Cardiac septum (tissue), 1 donor: ENCODE measurements at places on chromosomes 7 and 10. TPM values are rescaled to one million over a fixed set of nuclear protein-coding genes. Genes with fewer than 3 reads are reported as not detected.
A peak's percentile ranks its signal among the peaks of the same experiment; 100 is the strongest.

DNA sequence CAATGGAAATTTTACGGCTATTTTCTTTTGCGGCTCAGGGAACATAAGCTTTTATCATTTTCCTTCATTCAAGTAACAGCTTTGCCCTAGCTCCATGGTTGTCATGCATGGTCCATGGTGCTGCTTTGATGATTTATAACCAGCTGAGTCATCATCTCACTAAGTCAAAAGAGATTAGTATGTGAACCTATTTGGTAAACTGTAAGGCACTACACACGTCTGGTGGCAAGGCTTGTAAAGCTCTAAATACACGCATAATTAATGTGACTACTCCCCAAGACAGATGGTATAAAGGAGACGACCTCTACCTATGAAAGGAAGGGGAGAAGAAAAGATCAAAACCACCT is 340.2 kb downstream of the KCNMA1 start:
- no peak for DNase-seq

Gene DPYSL4
- 55.4 TPM for total RNA-seq

DNA sequence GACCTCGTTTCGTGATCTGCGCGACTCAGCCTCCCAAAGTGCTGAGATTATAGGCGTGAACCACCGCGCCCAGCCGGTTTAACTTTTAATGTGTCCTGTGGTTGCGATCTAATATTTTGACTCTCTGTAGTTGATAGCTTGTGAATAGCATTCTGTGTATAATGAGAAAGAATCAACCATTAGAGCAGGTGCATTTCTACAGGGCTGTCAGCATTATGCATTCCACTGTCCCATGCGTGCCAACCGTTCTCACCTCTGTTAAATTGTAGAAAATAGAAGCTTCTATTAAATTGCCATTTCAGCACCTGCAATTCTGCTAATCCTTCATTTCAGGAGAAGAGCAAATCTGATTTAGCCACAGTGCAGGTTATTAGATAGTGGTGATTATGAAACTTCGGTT is 61.7 kb downstream of the VIM start:
- DNase-seq: no peak

Gene MMRN2
- 28.0 TPM for total RNA-seq

GRCh38 chr10:122363722-122364463 is 10.6 kb upstream of the PLEKHA1 start:
- peak; percentile 38 for DNase-seq

DNA sequence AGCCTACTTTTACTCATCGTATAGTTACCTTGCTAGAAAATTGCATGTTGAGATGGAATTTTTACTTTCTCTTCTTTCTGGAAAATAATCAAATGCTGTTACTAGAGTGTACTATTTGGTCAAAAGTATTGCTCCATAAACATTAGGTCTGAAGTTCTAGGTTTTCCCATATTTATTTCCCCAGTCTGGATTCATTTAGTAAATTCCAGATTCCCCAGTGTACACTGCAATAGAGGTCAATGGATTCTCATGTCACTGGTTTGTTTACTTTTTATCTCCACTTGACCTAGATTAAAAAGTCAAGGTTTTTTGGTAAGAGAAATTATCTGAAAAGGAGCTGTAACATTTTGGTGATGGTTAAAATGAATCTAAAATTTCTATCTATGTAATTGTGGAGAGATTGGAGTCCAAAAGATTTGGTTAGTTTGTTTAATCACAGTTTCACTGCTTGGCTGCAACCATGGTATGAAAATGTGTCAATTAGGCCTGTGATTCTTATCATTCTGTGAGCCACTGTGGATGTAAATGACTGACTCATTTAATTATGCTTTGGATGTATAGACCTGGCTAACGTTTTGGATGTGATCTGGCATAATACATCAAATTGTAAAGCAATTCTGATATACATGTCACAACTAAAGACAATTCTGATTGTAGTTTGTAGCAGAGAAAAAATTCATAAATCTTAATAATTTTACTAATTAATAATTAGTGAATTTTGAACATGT is 32.7 kb upstream of the STEAP4 start:
- DNase-seq: no peak

GRCh38 chr10:98168147-98168546 is 33.7 kb downstream of the R3HCC1L start:
- no peak for DNase-seq

GRCh38 chr10:34764472-34764946 is 50.6 kb downstream of the PARD3 start:
- DNase-seq: no peak

DNA sequence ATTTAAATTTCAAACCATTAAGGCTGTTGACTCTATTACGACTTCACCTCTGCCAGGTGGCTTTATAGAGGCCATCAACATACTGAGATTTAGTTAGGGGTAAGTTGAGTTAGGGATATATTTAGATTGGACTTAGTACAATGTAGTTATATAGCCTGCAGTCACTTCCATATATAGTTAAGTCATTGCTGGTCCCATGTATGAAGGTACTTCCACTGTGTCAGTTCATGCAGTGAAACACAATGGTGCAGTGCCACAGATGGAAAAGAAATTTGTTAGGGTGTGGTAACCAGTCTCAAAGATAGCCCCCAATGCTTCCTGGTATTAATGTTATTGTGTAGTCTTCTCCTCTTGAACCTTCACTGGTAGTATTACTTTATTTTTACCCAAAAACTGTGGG is 12.6 kb upstream of the TSPAN13 start:
- no peak for DNase-seq

Gene MBL2
- not detected for total RNA-seq

Gene GRID2IP
- not detected for total RNA-seq

Gene LIPF
- total RNA-seq: not detected

DNA sequence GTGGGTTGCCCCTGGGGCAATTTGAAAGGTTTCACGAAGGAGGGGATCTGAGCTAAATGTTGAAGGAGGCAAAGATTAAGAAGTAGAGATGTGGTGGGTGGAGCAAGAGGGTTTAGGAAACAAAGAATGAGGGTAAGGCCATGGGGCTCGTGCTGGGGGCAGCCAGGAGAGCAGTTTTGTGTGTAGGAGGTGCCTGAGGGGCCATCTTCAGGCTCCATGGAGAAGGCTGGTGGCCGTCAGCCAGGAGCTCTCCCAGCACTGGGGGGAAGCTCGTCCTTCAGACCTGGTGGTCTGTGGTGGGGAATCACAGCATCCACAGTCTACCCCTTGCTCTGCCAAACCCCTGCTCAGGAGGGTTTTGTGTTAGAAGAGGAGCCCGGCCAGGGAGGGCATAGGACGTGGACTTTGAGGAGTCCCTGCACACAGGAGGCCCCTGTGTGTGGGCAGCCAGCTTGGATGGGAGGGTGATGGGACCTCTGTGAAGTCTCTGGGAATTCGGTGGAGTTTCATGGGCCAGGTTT is 11.8 kb upstream of the CXCL12 start:
- peak; percentile 53 for DNase-seq

Gene CHAT
- total RNA-seq: not detected

GRCh38 chr7:131035088-131035770 is 292.4 kb upstream of the MKLN1 start:
- no peak for DNase-seq

DNA sequence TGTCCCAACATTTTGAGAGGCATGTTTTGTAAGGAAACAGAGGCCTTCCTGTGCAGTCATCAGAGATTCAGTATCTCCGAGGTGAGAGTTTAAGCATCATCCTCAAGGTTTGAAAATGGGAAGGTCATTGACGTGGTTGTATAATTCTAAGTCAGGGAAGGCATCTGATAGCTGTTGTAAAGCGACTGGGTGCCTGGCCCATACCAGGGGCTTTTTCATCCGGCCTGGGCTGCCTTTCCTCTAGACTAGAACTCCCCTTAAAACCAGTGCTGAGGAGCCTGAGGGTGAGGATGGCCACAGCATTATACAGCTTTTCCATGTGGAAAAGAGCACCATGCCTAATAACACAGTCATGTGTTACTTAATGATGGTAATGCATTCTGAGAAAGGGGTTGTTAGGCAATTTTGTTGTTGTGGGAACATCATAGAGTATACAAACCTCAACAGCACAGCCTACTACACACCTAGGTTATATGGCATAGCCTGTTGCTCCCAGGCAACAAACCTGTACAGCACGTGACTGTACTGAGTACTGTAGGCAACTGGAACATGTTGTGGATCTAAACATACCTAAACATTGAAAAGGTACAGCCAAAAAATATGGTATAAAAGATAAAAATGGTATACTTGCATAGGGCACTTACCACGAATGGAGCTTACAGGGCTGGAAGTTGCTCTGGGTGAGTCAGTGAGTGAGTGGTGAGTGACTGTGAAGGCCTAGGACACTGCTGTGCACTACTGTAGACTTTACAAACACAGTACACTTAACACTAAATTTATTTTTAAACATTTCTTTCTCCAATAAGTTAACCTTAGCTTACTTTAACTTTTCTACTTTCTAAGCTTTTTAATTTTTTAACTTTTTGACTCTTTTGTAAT is 13.5 kb upstream of the CACUL1 start:
- DNase-seq: no peak

DNA sequence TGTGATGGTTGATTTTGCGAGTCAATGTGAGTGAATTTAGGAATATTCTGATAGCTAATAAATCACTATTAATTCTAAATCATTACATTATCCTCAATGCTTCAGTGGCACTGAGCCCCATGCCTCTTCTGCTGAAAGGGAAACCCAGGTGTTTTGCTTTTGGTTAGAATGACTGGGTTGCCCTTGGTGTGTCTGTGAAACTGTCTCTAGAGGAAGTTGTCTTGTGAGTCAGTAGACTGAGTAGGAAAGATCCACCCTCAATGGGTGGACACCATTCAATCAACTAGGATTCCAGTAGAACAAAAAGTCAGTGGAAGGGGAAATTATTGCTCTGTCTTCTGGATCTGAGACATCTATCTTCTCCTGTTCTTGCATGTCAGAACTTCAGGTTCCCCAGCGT is 472.4 kb downstream of the ANKRD7 start:
- no peak for DNase-seq

DNA sequence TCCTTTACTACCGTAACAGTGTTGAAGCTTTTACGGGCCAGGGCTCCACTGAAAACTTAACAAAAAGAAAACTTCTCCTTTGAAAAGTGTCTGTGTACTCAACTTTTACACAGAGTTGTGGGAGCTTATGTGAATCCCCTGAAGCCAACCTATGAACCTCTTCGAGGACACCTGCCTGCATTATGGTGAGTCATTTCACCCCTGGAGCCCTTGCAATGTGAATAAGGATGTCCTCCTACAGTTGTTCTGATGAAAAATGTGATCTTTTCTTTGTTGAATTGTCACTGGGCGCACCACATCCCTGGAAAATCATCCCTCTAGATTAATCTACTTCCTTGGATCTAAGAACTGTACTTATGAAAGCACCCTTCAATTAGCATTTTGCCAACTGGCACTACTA is 93.2 kb downstream of the SORCS1 start:
- DNase-seq: no peak

DNA sequence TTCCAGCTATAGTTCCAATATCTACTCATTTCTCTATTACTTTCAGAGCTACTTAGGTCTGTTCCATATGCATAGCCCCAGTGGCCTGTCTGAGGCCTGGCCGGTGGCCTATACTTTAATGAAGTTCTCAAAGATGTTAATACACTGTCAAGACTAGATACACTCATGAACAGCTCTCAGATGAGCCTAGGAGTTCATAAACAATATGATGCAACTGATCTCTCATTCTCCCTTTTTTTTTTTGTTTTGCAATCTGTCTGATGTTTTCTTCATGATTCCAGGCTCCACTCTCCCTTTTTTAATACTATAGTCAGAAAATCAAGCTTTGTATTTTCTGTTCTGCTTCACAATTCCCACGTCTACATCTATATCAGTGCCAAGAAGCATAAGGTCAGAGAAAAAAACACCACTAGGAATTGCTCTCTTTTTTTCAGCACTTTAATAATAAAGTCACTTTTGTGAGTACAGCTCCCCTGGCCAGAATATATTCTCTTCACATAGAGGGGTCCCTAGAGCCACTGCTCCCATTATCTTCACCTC is 321.0 kb downstream of the C7orf25 start:
- DNase-seq: no peak

DNA sequence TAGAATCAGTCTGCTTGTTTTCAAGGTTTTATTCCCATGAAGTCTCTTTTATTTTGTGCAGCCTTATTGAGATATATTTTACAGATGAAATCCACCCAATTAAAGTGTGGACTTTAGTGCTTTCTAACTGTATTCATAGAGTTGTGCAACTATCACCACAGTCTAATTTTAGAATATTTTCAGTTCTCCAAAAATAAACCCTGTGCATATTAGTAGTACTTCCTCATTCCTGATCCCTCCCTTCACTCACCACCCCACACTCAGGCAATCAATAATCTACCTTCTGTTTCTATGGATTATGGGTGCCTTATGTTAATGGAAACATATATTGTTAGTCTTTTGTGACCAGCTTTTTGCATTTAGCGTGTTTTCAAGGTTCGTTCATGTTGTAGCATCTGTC is 185.7 kb upstream of the TMEM72 start:
- DNase-seq: no peak

- DNase-seq: no peak
These were observed 306.4 kb upstream of the FZD1 start for GRCh38 chr7:90957883-90958282.

- no peak for DNase-seq
These were observed 186.3 kb upstream of the ADCY1 start for GRCh38 chr7:45387837-45388236.

Gene FRAT2
- total RNA-seq: 4.8 TPM

GRCh38 chr10:96053985-96054384 is 10.6 kb downstream of the CCNJ start:
- no peak for DNase-seq

GRCh38 chr10:119654540-119654939 is 3.4 kb downstream of the BAG3 start:
- DNase-seq: no peak

Gene GNB2
- 123 TPM for total RNA-seq

DNA sequence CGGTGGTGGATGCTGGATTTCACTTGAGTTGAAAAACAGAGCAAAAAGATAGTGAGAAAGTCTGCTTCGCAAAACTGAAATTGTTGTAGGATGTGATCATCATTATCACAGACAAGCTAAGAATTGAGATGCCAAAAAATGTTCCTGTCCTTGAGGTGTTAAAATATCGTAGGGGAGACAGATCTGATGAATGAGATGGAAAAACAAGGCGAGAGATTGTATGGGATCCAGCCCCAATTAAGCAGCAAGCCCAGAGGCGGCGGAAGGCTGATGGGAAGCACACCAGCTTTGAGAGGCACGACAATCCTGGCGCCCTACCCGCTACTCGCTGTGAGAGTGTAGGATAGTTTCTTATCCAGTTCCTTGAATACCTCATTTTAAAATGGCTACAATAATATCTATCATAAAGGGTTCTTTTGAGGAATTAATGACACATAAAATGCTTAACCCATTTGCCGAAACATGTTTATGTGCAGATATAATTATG is 131.1 kb upstream of the PTN start:
- DNase-seq: no peak
